Stimulated activated CD8-positive, alpha-beta memory T cell treated with anti-CD3 and anti-CD28 coated beads, Interleukin-7, amount 100 ng/mL, for 4 hours (primary cell): ENCODE measurements at places on chromosomes 4 and X.

DNA sequence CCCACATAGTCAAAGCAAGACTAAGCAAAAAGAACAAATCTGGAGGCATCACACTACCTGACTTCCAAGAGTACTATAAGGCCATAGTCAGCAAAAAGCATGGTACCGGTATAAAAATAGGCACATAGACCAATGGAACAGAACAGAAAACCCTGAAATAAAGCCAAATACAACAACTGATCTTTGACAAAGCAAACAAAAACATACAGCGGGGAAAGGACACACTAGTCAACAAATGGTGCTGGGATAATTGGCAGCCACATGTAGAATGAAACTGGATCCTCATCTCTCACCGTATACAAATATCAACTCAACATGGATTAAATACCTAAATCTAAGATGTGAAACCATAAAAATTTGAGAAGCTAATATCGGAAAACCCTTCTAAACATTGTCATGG, 819.3 kb upstream of the FRG1 start:
- no peak for DNase-seq

GRCh38 chr4:127291316-127291715, 341.4 kb upstream of the INTU start:
- no peak for DNase-seq

- no peak for DNase-seq
Measured at GRCh38 chr4:3461515-3462291, 1.4 kb upstream of the DOK7 start.

DNA sequence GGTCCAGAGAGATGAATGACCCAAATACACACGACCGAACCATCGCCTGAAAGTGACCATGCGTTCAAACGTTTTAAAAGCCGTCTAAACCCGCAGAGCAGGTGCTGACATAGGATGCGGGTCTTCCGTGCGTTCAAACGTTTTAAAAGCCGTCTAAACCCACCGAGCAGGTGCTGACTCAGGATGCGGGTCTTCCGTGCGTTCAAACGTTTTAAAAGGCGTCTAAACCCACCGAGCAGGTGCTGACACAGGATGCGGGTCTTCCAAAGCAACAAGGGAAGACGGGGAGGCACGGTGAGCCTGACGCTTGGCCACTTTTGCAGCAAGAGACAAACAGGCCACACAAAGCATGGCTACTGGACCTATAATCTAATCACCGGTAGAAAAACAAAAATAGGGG, 47.2 kb downstream of the GAK start:
- no peak for DNase-seq

GRCh38 chr4:16111533-16111932, 27.7 kb upstream of the PROM1 start:
- no peak for DNase-seq

DNA sequence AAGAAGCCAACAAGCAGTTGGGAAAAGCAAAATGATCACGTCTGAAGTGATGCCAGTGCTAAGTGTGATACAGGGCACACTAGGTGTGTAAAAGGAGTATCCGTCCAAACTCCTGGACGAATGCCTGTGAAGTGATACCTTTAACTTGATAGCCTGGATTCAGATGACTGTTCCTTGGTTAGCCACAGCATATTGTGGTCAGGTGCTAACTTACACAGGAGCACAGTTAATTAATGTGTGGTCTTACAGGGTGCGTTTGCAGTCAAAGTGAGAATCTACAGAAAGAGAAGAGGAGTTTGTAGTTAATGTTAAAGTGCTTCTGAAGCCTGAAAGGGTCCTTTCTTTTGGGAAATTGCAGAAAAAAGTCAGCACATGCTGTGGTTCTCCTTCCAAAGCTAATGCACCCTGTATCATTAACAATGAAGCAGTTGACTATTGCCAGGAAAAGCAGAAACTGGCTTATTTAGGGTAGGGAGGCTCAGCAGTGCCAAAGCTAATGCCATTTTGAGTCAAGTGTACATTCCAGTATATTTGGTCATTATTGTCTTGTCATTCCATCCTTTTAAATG, 61.1 kb downstream of the DCLK2 start:
- DNase-seq: no peak

- no peak for DNase-seq
Measured at GRCh38 chr4:100366213-100366612, 151.6 kb downstream of the EMCN start.

DNA sequence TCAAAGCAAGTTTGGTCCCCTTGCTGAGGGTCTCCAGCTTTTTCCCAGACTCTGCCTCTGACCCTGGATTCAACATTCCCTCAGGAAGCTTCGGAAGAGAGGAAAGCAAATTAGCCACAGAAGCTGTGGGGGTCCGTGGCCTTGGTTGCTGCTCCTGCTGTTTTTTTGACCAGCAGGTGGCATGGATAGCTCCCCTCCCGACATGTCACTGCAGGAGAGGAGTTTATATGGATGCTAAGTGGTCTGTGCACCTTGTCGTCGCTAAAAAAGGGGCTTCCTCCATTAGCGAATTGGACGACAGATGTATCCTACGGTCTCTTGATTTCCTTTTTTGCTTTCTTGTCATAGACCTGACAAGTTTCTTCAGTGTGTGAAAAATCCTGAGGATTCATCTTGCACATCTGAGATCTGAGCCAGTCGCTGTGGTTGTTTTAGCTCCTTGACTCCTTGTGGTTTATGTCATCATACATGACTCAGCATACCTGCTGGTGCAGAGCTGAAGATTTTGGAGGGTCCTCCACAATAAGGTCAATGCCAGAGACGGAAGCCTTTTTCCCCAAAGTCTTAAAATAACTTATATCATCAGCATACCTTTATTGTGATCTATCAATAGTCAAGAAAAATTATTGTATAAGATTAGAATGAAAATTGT, 70.2 kb downstream of the CD38 start:
- DNase-seq: no peak

GRCh38 chr4:99090481-99091215, 2.1 kb upstream of the ADH5 start:
- no peak for DNase-seq

DNA sequence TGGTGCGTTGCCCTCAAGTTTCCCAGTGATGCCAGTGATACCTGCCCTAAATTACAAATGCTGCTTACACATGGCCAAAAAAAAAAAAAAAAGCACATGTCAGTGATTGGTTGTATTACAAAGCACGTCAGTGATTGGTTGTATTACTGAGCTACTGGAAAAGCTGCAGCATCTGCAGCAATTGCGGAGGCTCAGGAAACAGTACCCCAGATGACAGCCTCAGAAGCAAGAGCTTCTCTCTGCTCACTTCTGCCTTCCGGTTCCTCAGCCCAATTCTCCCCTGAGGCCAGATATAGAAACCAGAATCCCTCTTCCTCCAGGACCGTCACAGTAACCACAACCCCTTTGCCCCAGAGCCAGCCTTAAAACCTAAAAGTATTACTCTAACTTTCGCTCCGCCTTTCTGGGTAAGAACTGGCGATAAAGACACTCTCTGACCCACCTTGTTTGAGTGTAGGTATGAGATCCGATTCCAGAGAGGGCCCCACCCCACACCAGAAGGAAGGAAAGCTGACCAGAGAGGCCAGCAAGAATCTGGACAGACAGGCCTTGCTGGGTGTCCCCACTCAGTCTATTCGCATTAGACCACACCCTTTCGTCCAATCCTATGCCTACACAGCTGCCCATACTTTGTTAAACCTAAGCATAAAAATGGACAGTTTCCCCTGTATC, 85.0 kb upstream of the SORBS2 start:
- no peak for DNase-seq
